NCI-H345 (cell line): ENCODE measurements at places on chromosomes 6 and 20.

GRCh38 chr20:18066421-18067333 lies 9.0 kb upstream of the OVOL2 start:
- no peak for DNase-seq

DNA sequence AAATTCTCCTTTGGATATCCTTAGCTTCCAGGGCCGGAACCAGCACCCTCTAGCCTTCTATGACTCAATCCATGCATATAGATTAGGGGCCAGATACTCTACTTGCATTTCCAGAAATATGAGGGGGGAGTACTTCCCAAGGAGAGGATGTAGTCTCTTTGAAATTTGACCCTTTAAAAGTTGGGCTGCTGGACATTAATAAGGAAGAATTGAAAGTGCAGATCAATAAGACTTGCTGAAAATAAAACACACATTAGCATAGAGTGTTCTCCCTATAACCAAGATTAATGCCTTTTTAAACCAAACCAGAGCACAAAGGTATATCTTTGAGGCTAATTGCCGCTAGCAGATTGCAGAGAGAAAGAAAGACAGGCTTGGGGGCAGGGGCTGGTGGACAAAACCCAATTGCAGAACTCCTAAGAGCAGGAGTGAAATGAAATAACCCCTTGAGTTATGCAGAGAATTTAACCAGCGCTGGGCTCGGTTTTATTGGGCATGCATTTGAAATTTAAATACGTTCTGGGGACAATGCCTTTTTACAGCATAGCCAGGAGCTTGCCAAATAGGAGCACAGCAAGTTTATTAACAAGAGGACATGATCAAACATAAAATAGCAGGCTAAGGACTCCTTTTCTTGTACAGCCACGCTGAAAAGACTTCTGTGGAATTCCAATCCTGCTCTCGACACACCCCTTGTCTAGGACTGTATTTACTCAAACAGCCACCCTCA lies 108.2 kb upstream of the SALL4 start:
- DNase-seq = no peak

DNA sequence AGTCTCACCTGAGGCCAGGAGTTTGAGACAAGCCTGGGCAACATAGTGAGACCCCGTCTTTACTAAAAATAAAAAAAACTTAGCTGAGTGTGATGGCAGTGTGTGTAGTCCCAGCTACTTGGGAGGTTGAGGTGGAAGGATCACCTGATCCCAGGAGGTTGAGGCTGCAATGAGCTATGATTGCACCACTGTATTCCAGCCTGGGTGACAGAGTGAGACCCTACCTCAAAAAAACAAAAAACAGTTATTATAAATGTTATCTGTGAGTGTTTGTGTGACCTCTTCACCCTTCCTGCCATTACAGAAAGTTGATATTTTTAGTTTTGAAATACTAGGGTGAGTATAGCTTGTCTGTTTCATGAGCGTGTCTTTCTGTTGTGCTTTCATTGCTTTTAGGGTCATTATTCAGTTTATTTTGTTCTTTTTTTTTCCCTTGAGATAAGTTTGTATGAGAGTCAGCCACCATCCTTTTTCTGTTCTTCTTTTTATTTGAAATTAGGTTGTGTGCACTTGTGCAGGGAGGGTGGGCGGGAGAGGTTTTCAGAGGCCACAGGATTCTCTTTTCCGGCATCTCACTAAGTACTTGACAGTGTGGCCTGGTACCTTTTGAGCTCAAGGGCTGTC lies 26.2 kb downstream of the CDYL start:
- DNase-seq = no peak

DNA sequence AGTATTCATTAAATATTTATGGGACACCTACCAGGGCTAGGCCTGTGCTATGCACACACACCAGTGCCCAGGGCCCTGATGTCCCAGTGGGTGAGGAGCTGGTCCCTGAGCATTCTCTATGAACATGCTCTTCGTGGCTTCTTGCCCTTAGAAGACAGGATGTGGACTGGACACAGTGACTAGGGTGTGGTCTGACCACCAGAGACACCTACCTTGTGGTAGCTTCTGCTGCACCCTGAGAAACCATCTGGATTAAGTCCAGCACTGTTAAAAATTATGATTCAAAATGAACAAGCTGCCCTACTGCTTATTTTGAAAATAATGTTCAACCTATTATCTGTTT lies 112.9 kb upstream of the RPS6KA2 start:
- DNase-seq = no peak

DNA sequence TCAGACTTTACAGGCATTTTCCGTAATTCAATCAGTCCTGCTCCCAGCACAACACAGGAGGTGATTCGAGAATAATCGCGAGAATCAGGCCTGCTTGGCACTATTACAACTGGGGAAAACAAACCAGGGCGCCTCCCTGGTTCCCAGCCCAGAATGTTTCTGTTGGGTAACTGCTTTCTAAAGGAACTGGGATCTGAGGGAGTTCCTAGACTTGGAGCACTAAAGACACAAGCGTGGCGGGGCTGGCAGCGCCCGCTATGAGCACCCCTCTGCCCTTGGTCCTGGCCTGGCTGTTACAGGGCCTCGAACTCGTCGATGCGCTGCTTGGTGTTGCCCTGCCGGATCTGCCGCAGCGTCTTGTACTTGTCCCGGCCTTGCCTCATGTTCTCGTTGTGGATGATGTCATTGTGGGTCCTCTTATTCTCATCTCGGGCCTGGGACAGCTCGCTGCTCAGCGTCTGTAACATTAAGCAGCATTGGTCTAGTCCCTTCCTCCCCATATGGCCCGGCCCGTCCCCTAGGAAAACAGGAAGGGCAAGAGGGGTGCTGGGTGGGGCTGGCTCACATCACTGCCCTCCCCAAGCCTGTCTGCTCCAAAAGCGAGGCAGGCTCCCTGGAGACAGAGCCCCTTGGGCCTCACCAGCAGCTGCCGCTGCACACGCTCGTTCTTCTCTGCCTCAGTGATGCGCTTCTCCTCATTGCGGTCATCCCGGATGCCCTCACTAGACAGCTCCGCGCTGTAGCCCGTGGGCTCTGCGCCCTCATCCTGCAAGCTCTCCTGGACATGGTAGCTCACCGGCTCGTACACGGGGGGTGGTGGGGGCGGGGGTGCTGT lies 52.3 kb downstream of the EZR start:
- no peak for DNase-seq

DNA sequence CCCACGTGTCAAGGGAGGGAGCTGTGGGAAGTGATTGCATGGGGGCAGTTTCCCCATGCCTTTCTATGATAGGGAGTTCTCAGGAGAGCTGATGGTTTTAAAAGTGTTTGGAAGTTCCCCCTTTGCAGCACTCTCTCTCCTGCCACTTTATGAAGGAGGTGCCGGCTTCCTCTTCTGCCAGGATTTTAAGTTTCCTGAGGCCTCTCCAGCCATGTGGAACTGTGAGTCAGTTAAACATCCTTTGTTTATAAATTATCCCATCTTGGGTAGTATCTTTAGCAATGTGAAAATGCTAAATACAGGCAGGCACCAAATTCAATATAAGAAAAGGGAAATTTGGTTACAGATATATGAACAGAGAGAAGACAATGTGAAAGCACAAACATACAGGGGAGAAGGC lies 96.4 kb upstream of the EPHA7 start:
- no peak for DNase-seq
